ENCODE measurements at places on chromosomes 6 and 20.
A peak's percentile ranks its signal among the peaks of the same experiment; 100 is the strongest.

GRCh38 chr6:44621846-44622245, 234.3 kb downstream of the CDC5L start:
- no peak overlapping the region for H3K4me3 ChIP-seq
- H3K27me3 ChIP-seq: no peaks in the 10 kb centered on the region
- peak; percentile 11 for DNase-seq
- H3K27ac ChIP-seq: no peak overlapping the region

- no peaks in the 10 kb centered on the region for H3K27me3 ChIP-seq
- DNase-seq: no peak
- H3K4me1 ChIP-seq: peaks cover 37% of the 10 kb centered on the region
- no peak overlapping the region for H3K4me3 ChIP-seq
Observed at GRCh38 chr6:15308435-15309213, 62.8 kb downstream of the JARID2 start.

DNA sequence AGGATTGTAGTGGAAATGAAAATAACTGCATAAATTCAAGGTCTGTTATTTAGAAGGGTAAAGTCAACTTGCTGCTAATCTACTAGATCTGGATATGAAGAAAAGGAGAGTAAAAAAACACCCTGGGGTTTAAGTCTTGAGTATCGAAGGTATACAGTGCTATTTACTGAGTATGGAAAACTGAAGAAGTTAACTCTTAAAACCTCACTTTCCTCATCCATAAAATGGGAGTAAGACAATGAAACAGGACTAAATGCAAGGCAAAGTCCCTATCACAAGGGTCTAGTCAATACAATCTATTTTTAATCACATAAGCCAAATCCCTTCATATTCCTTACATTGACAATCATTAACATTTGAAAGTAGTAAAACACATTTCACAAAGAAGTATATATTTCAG, 2.2 kb downstream of the FBXO5 start:
- peak overlapping the region; percentile 79 for H3K27ac ChIP-seq
- no peaks in the 10 kb centered on the region for H3K27me3 ChIP-seq
- H3K36me3 ChIP-seq: peaks cover 5% of the 10 kb centered on the region
- H3K4me3 ChIP-seq: peak overlapping the region; percentile 87
- H3K4me1 ChIP-seq: peaks cover 43% of the 10 kb centered on the region

- no peaks in the 10 kb centered on the region for H3K36me3 ChIP-seq
- peaks cover 10% of the 10 kb centered on the region for H3K4me1 ChIP-seq
- DNase-seq: peak; percentile 66
- H3K27me3 ChIP-seq: no peaks in the 10 kb centered on the region
- no peak overlapping the region for H3K27ac ChIP-seq
- H3K4me3 ChIP-seq: no peak overlapping the region
Observed at GRCh38 chr6:16498237-16498636, 259.9 kb downstream of the GMPR start.

- H3K4me1 ChIP-seq: peaks cover 13% of the 10 kb centered on the region
- no peaks in the 10 kb centered on the region for H3K36me3 ChIP-seq
- H3K27me3 ChIP-seq: no peaks in the 10 kb centered on the region
- DNase-seq: no peak
Observed at GRCh38 chr6:2848851-2849250, 7.2 kb upstream of the SERPINB1 start.

- peaks cover 14% of the 10 kb centered on the region for H3K27me3 ChIP-seq
- no peak overlapping the region for H3K27ac ChIP-seq
- H3K4me1 ChIP-seq: peaks cover 6% of the 10 kb centered on the region
- peaks cover 7% of the 10 kb centered on the region for H3K36me3 ChIP-seq
- H3K4me3 ChIP-seq: peak overlapping the region; percentile 19
Observed at GRCh38 chr6:26578279-26578678, 18.5 kb upstream of the ABT1 start.

DNA sequence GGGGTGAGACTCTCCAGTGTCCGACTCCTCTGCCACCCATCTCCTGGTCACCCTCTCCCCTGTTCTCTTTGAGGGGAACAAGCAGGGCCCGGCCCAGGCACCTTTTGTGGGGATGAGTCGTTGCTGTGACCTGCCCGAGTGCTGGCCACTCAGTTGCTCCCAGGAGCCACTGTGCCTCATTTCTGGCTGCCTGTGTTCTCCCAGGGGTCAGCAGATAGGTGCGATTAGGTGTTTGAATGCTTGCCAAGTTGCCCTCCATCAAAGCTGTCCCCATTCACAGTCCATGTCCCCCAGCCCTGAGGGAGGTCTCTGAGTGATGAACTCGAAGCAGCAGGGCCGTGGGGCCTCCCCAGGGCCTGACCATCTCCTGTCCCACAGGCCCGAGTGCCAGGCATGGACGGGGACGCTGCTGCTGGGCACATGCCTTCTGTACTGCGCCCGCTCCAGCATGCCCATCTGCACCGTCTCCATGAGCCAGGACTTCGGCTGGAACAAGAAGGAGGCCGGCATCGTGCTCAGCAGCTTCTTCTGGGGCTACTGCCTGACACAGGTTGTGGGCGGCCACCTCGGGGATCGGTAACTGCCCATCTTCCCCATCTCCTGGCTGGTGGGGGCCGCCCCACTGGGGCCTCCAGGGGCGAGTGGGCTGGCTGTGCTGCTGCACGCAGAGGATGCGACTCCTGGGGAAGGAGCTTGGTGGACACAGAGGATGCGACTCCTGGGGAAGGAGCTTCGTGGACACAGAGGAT, 4.1 kb downstream of the SLC17A9 start:
- no peaks in the 10 kb centered on the region for H3K27me3 ChIP-seq
- H3K4me1 ChIP-seq: no peaks in the 10 kb centered on the region
- no peak for DNase-seq
- no peak overlapping the region for H3K4me3 ChIP-seq
- no peak overlapping the region for H3K27ac ChIP-seq
- H3K36me3 ChIP-seq: no peaks in the 10 kb centered on the region

DNA sequence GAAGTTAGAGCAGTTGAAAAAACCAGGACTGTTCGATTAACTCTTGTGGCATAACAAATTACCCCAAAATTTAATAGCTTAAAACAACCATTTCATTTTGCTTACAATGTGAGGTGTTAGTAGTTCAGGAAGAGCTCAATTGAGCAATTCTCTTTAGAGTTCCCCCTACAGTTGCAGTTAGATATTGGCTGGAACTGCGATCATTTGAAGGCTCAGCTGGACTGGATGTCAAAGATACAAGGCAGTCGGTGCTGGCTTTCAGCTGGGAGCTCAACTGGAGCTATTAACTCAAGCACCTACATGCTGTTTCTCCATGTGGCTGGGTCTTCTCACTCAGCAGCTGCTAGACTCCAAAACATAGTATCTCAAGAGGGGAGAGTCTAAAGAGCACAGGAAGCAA, 96.0 kb upstream of the LOC128125822 start:
- no peaks in the 10 kb centered on the region for H3K36me3 ChIP-seq
- H3K4me3 ChIP-seq: no peak overlapping the region
- H3K27me3 ChIP-seq: no peaks in the 10 kb centered on the region
- DNase-seq: no peak
- H3K4me1 ChIP-seq: peaks cover 6% of the 10 kb centered on the region

DNA sequence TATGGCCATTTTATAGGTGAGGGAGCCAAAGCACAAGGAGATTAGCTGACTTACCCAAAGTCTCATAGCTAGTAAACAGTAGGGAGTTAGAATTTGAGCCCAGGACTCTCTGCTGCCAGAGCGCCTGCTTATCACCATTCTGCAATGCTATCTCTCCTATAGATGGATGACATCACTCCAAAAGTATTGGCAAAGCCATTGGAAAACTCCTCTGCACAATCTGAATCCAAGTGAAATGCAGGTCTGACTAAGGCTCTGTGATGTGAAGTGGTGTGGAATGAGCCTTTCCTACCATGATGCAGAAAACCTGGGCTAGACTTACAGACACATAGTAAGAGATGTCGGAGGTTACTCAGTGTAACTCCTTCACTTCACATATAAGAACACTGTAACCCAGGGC, 106.3 kb downstream of the GRM1 start:
- H3K4me1 ChIP-seq: no peaks in the 10 kb centered on the region
- H3K27me3 ChIP-seq: peaks cover 22% of the 10 kb centered on the region
- H3K36me3 ChIP-seq: peaks cover 5% of the 10 kb centered on the region
- H3K27ac ChIP-seq: no peak overlapping the region

GRCh38 chr20:54017846-54018245, 52.5 kb downstream of the BCAS1 start:
- no peaks in the 10 kb centered on the region for H3K27me3 ChIP-seq
- DNase-seq: no peak

Measured in MCF 10A (cell line).